ENCODE measurements at places on chromosomes 3 and 15.
A peak's percentile ranks its signal among the peaks of the same experiment; 100 is the strongest.

DNA sequence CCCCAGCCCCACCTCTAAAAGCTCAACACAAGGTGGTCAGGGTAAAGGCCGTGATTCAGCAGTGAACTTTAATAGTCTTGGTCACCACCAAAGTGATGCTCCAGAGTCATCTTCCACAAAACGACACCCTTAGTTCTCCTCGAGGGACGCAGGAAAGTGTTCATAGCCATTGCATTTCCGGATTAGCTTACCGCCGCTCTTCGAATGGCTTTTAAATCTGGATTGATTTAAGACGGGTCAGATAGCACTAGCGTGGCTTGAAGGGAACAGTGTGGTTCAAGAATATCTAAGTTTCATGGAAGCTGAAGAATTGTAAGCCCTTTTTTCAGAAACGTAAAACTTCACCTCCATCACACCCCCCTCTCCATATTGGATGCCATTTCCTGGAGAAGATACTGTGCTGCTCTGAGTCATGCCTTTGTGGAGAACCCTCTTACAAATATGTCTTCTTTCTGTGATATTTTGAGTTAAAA is 829 bp downstream of the RNF7 start:
- peak; percentile 65 for DNase-seq

- peak; percentile 55 for DNase-seq
These were observed 554 bp downstream of the CHST13 start for GRCh38 chr3:126524429-126524988.

DNA sequence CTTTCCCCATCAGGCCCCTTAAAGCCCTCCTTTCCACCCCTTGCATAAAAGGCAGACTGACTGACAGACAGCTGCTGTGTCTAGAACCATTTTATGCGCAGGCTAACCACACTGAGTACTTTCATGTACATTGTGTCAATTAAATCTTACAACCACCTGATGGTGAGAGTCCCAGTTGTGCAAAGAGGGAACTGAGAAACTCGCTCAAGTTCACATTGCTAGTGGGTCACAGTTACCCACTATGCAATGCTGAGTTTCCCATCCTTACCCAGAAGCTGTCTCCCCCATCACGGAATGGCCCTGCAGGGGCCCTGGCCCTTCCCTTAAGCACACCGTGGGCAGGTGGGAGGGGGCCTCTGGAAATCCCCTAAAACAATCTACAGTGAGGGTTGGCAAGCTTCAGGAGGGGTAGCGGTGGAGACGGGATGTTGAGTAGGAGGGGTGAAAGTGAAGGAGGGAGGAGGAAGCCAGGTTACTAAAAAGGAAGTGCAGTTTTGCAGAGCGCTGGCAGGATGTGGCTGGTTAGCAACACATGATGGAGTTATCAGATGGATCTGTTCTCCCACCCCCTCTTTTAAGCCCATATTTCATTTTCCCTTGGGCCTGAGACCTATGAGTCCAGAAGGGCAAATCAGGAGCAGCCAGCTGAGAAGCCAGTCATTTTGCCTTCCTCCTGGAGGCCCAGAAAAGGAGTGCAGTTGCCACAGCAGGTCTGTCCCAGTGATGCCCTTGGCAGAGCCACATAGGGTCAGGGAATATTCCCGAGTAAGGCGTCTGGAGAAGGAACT is 30.0 kb downstream of the STARD5 start:
- peak; percentile 93 for DNase-seq

DNA sequence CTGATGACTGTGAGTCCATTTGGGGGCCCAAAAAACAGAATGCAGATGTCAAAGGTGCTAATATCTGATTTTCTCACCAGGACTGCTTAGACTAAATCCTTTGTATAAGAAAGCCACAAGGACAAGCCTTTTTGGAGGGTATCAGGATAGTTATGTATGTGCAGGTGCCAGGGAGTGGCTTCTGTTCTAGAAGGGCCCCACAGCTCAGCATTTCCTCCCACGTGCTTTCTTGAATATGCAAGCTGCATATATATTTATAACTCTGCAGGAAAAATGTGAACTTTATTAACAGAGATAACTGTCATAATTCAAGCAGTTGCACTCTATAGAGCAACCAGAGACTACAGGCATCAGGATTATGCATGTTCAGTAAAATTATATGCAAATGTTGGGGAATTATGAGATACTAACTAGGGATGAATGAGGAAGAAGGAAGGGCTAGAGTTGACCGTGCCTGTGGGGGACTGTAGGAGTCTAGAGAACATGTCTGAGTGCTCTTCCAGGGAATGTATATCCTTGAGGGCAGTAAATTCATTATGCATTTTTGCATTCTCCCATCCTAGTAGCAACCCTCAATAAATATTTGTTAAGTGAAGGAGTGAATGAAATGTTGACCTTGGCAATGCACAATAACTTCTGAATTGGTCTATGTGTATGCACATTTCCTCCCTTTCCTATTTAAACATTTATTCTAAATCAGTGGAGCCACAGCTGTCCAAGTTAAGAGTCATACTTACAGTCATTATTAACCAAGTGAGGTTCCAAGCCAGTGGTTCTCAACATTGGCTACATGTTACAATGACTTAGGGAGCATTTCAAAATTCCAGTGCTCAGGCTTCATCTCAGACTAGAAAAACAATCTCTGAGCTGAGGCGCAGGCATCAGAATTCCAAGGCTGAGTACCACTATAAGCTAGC is 94.8 kb upstream of the ANKRD28 start:
- DNase-seq, result no peak

DNA sequence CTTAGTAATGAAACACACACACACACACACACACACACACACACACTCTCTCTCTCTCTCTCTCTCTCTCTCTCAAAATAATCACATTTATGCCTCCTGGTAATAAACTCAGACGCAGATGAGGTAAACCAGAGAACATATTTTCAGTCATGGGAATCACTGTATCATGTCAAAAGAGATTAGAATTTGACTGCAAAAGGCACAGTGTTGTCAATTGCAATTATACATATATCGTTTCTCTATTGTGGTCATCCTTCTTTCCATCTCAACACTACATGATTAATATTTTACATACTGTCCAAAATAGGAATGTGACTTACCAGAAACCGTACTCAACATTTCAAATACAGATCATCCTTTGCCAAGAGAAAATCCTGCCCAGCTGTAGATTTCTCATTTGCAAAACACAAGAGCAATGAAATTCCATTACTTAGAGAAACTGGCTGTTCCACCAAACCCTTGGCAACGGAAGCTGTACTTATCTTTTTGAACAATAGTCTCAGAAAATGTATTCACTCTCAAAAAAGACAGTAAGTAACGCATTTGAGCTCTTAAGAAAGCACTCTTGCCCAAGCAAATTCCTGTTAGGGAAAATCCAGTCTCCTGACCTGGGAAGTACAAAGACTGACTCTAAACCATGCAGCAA is 24.3 kb downstream of the PDZRN3 start:
- no peak for DNase-seq

DNA sequence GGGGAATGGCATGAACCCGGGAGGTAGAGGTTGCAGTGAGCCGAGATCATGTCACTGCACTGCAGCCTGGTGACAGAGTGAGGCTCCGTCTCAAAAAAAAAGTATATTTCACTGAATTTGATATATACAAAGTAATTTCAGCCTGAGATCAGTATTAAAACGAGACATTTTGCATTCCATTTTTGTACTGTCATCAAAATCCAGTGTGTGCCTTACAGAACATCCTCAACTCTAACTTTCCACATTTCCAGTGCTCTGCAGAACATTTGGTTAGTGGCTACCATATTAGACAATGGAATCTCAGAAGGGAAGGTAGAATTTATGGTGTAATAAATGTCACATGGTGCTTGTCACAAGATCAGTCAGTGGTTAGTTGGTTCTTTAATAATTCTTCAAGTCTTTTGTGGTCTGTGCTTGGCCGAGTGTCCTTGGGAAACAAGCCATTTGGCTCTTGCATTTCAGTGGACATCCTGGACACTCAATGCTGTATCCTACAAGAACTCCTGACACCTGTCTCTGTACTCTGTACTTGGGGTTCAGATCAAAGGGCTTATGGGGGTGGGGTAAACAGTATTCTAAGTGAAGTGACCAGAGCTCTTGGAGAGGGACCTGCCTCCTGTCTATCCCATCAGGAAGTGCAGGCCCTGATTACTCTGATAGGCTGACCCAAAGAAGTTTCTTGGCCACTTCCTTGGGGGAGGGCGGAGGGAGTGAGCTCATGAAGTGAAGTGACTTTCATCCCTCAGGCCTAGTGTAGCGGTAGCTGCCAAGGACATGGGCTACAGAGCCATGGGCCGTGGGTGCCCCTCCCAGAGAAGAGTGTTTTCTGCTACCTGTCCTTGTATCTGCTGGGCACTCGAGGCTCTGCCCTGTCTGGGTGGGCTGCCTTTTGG is 3.7 kb downstream of the ACVR2B start:
- no peak for DNase-seq

- no peak for DNase-seq
These were observed 123.3 kb upstream of the GBE1 start for GRCh38 chr3:81884791-81885190.

GRCh38 chr3:186532598-186533072 is 11.5 kb downstream of the CRYGS start:
- no peak for DNase-seq

DNA sequence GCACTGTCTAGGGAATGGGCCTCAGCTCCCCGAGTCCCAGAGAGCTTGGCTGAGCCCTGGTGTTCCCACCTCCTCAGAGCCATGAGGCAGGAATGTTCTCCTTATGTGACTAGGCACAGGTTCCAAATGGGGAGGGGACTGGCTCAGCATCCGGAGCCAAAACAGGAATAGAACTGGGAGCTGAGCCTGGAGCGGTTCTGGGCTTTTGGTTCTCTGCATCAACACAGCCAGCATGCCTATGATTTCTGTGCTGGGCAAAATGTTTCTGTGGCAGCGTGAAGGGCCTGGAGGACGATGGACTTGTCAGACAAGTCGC is at the start of gene FAM131A:
FAM131A (plus strand) TSS at position 202 of the 316 bp plus-strand sequence; CDS start at position 233, 31 bp downstream.
- DNase-seq, result no peak

GRCh38 chr3:5186089-5186857 is 1.2 kb upstream of the EDEM1 start:
- DNase-seq, result no peak

DNA sequence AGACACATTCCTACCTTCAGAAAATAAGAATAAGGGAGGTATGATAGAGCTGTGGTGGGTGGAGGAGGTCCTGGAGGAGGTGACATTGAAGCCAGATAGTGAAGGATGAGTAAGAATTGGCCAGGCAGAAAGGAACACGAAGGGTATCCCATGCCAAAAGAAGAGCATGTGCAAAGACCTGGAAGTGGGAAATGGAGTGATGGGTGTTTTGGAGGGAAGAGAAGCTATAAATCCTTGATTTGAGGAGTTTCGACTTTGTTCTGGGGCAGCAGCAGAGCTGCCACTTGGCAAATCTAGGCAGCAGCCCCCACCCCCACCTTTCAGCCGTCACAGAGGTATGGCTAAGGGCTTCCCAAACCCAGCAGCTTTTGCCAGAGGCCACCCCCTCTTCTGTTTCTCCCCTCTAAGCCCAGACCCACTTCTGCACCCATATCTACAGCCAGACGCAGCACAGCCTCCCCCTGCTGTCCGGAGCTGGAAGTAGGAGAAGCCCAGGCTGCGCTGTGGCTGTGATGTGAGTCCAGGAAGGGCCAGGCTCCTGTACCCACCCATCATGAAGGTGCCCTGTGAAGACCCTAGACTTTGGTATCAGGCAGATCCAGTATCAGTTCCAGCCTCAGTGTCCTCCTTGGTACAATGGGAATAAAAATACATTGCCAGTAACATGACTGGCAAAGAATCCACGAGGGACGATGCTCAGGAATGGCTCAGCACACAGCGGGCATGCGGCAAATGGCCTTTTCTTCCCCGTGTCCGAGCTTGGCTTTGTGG is 188.7 kb upstream of the LINGO1 start:
- no peak for DNase-seq

DNA sequence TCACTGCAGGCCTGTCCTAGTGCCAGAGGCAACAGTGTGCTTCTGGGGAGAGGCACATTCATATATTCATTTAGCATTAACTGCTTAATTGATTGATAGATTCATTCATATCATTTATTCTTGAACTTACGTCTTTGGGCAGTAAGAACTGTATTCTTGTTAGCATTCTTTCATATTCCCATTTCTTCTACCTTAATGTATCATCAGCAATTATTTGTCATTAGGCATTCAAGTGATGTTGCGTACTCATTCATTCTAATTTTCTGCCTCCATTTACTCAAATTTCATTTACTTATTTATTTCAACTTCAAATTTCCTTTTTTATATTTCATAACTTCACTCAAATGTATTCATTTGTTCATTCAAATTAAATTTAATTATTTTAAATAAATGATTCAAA is 31.5 kb upstream of the CCR4 start:
- DNase-seq, result no peak

DNA sequence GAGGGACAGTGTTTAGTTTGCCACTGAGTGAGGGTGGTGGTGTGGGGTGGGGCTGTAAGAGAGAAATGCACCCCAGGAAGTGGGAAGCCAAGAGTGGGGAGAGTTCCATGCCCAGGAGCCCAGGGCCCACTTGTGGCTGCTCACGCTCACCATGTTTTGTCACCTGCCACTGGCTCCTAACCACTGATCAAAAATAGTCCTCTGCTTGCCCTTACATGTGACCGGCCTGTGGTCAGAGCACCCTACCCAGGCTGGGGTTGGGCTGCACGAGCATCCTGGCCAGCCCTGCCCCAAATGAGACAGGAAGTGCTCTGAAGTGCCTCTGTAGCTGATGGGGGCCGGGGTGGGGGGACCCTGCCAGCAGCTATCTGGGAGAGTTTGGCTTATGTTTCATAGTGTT is 216.3 kb downstream of the RPLP1 start:
- DNase-seq, result no peak

DNA sequence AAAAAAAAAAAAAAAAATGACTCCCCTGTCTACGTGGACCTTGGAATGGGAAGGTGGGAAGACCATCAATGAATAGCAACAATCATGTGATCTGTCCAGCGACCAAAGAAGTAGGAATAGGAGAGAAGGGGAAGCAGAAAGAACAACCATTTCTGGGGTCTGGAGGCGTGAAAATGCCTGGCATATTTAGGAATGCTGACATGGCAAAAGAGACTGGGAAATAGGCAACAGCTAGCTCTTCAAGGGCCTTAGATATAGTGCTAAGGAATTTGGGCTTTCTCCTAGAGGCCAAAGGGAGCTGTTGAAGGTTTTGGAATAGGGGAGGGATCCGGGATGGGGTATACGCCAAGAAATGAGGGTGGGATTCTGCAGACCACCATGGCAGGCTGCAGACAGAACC is 5.9 kb downstream of the SLC22A13 start:
- DNase-seq, result no peak

Data from bone marrow (tissue), 2 donors.